ENCODE measurements at places on chromosomes 4 and X. TPM values are rescaled to one million over a fixed set of nuclear protein-coding genes. Genes with fewer than 3 reads are reported as not detected.

GRCh38 chr4:13918110-13918509 is 290.6 kb upstream of the BOD1L1 start:
- peak; percentile 85 for DNase-seq

- DNase-seq: peak; percentile 30
These were observed 33.0 kb downstream of the DRP2 start for GRCh38 chrX:101252634-101253033.

The TLR10 gene
- not detected for total RNA-seq

DNA sequence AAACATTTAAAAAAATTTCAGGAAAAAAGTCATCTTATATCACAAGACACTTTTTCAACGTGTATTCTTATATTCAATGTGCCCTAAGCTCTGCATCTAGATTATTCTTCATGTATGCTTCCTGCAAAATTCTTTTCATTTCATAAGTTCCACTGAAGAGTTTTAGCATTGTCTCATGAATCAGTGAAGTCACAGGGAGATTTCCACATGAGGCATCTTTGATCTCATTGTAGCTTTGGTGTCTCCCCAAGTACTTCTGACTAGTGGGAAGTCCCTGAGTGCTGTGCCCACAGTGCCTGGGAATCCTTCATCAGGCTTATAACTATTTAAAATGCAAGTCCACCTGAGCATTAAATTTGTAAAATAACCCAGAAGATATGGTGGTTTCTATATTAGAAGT is 123.8 kb downstream of the MAD2L1 start:
- DNase-seq: no peak

The SLC34A2 gene
- total RNA-seq: not detected

The ARHGAP4 gene
- 12.8 TPM for total RNA-seq

The PCDH18 gene
- 59.9 TPM for total RNA-seq

DNA sequence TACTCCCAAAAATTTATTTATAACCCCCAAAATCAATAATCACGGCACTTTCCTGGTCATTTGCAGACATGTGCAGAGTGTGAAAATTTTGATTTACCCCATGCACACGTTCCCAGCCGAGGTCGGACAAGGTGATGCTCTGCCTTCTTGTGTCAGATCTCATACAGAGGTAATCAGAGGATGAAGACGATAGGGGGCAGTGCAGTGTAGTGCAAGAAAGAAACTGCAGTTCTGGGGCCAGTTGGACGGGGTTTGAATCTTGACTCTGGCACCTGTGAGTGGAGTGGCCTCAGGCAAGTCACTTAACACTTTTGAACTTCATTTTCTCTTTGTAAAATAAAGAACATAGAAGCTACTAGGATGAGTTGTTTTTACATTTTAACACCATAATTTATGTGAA is 88.4 kb downstream of the FRMPD3 start:
- DNase-seq: peak; percentile 61

- no peak for DNase-seq
These were observed 232.3 kb upstream of the NEIL3 start for GRCh38 chr4:177077095-177077971.

DNA sequence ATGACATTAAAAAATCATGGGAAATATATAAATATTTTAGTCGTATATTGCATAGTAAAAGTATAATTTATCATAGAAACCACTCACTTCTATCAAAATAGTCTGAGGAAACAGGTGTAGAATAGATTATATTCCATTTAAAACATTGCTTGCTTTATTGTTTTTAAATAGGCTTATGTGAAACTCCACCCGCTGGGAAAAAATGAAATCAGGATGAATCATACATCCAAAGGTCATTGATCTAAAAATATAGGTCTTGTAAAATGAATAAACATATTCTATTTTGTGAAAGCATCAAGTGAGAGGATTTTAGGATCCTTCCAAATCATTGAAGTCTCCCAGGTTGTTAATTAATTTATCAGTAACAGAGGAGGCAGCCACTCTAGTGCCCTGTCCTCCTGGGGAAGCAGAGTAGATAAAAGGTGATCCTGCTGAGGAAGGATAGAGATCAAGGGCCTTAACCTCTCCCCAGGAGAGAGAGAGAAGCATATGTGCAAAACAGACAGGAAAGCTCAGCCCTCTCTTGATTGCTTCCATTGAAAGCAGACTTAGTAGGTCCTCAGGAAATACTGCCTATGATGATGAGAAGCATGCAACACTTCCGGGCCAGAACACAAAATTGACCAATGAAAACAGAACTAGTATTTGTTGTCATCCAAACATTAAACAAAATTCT is 96.8 kb upstream of the MAP9 start:
- DNase-seq: no peak

- no peak for DNase-seq
These were observed 150.0 kb downstream of the SPRY1 start for GRCh38 chr4:123546573-123547060.

- DNase-seq: no peak
These were observed 72.3 kb downstream of the TMEM47 start for GRCh38 chrX:34584781-34585180.

The CTAG1B gene
- not detected for total RNA-seq

GRCh38 chr4:11197631-11198341 is 230.9 kb downstream of the HS3ST1 start:
- DNase-seq: no peak

The MAML3 gene
- total RNA-seq: 0.21 TPM

The ERAS gene
- not detected for total RNA-seq

The NELFA gene
- 20.5 TPM for total RNA-seq

The KLKB1 gene
- total RNA-seq: 0.42 TPM

The ZNF711 gene
- total RNA-seq: 2.1 TPM

DNA sequence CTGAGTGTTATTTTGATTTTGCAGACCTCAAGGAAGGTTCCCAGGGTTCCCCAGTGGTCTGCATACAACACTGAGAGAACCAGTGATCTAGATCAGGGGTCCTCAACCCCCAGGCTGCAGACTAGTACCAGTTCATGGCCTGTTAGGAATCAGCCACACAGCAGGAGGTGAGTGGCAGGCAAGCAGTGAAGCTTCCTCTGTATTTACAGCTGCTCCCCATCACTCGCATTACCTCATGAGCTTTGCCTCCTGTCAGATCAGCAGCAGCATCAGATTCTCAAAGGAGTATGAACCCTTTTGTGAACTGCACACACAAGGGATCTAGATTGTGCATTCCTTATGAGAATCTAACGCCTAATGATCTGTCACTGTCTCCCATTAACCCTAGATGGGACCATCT is 28.5 kb downstream of the EDNRA start:
- peak; percentile 29 for DNase-seq

DNA sequence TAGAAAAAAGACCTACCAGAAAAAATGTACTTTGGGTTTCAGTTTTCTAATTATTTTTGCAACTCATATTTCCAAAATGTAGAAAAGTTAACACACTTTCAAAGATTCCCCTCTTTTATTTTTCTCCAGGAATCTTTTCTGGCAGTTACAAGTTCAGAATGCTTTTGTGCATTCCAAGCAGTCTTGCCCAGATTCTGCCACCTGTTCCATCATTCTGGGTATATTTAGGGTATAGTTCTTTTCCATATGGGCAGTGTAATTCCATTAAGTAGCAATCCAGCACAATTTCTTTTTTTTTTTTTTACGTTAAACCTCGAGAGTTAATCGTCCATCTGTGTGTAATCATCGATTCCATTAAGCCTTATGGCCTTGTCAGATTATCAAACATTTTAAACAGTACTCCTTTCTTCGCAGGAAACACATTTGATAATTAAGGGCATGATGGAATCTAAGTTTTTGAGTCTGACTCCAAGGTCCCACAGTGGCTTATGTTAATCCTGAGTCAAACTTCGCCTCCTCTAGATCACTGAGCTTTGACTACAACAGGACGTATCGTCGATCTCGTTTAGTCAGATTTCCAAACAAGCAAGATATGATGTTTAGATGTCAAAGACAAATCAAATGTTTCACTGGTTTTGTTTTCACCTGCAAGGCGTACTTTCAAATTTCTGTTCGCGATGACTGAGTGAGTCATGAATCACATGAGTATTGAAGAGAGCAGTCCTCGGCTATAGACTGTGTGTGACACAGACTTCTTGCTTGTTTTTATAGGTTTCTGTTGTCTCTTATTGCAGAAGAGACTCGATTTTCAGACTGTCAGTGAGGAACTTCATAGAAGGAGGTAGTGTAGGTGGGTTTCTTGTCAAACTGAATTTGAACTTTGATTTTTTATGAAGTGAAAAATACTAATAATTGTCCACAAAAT is 118.9 kb upstream of the GK2 start:
- no peak for DNase-seq

DNA sequence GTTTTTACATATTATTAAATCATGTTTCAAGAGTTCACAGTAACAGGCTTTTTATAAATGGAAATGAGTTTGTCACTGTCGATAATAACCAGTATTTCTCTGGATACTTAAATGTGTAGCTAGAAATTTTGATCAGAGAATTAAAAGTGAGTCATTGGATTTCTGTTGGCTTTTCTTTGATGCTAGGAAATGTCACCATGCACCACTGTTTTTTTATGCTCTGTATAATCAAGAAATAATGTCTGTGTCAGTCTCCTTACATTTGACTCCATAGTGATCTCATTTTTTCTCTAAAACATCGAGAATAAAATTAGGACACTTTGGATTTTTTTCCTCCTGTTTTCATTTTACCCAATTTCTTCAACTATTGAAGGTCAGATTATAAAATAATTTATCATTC is 234.2 kb downstream of the RAPGEF2 start:
- no peak for DNase-seq

The PDGFRA gene
- total RNA-seq: 2.1 TPM

GRCh38 chr4:42329421-42329820 is 67.9 kb upstream of the SHISA3 start:
- DNase-seq: no peak

GRCh38 chr4:139540161-139540560 is 15.9 kb downstream of the SETD7 start:
- no peak for DNase-seq

The OPRPN gene
- not detected for total RNA-seq

DNA sequence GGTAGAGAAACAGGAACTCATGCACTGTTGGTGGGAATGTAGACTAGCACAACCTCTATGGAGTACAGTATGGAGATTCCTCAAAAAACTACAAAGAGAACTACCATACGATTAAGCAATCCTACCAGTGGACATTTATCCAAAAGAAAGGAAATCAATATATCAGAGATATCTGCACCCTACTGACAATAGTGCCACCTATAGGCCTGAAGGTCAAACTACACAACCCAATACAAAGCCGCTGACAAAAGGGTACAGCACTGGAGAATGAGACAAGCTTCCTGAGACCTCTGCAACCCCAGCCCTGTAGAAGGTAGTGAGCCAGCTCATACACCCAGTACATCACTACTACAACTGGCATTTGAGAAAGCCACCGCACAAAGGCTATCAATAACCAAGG is 67.1 kb downstream of the CBR4 start:
- DNase-seq: no peak

- DNase-seq: no peak
These were observed 195.6 kb downstream of the RASL11B start for GRCh38 chr4:53057679-53058078.

GRCh38 chr4:166432842-166433241 is 559.8 kb downstream of the TLL1 start:
- DNase-seq: no peak

- peak; percentile 81 for DNase-seq
These were observed 6.4 kb upstream of the SLAIN2 start for GRCh38 chr4:48334900-48335384.

GRCh38 chr4:67087897-67088296 is 457.4 kb downstream of the CENPC start:
- DNase-seq: peak; percentile 63

The SLC30A9 gene
- 65.9 TPM for total RNA-seq

GRCh38 chr4:1903035-1903434 is 31.8 kb downstream of the NSD2 start:
- DNase-seq: no peak

GRCh38 chrX:47643926-47644325 is 6.4 kb downstream of the ELK1 start:
- peak; percentile 28 for DNase-seq

- no peak for DNase-seq
These were observed 15.3 kb upstream of the RAB9B start for GRCh38 chrX:103847174-103847870.

DNA sequence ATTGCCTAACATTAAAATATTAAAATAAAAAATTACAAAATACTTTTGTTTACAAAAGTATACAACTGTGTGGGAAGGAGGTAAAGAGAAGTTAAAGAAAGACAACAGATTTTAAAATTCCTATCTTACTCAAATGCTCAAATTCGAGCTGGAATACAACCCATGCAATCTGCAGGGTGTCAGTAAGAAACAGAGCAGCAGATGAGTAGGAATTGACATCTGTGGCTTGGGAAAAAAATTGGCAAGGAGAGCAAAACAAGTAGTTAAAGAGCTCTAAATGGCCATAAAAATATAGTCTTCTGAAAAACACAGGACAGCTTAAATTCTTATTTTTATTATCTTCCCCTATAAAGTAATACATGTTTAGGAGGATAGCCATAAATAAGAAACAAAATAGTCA is 1609.0 kb upstream of the AGA start:
- no peak for DNase-seq

DNA sequence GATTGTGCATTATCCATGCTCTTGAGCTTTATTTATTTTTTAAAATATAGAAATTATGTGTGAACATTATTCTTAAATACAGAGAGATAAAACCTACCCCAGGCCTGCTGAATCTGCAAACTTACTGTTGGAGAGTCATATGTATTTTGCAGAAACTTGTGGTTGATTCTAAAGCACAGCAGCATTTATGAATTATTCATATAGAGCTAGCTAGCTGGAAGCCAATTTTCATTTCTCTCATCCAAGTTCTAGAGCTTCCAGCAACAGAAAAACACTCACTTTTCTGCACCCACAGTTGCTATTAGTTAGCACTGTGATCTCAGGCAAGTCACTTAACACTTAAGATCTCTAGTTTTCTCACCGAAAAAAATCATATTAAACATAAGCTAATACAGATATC is 479.5 kb upstream of the FAM47C start:
- no peak for DNase-seq

DNA sequence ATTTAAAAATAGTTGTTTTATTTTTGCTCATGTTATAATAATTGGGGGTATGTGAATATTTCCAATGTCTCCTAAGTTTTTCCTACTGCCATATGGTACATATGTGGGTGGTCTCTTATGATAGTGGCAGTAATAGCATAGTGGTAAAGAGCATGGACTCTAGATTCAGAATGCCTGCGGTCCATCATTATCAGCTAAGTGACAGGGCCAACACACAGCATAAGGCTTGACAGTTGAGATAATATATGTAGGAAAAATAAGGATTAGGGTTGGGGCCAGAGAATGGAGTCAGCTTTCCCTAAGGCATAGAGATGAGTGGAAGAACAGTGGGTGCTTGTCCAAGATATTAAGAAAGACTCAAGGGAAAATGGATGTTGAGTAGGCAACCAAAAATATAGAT is 2707.5 kb downstream of the PCDH7 start:
- DNase-seq: no peak

The MSANTD1 gene
- 0.57 TPM for total RNA-seq

The TMEM144 gene
- 11.7 TPM for total RNA-seq

DNA sequence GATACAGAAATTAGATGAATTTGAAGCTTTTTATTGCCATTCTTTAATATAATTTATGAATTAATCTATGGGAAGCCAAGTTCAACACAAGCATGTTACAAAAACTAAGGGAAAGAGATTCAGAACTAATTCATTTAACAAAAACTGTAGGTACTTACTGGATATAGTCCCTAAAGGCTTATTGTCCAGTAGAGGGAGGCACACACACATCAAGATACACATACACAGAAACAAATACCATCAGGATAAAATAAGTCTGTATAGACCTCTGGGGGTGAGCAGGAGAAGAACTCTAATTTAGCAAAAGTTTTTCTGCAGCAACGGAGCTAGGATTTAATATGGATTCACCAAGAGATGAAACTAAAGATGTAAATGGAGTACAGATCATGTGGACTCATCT is 83.0 kb upstream of the IL13RA1 start:
- peak; percentile 18 for DNase-seq

- DNase-seq: no peak
These were observed 9.9 kb downstream of the CPEB2 start for GRCh38 chr4:15012017-15012788.

Data from myocyte (in vitro differentiated cells).